ENCODE measurements at places on chromosomes 2 and 18.

GRCh38 chr18:42028247-42028832 lies 73.3 kb downstream of the PIK3C3 start:
- DNase-seq, result peak; percentile 43

- DNase-seq, result no peak
Measured at GRCh38 chr2:182818925-182819324, 47.5 kb downstream of the FRZB start.

DNA sequence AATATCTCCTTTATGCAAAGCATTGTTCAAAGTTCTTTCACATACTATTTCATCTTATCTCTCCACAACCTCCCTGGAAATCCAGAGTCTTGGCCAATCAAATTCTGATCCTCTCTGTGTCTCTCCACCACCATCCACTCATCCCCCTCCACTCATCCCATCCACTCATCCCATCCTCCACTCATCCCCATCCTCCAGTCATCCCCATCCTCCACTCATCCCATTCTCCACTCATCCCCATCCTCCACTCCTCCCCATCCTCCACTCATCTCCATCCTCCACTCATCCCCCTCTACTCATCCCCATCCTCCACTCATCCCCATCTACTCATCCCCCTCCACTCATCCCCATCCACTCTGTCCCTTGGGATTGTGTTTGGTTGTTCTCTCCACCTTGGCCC lies 101.1 kb downstream of the BCL2 start:
- DNase-seq, result no peak

DNA sequence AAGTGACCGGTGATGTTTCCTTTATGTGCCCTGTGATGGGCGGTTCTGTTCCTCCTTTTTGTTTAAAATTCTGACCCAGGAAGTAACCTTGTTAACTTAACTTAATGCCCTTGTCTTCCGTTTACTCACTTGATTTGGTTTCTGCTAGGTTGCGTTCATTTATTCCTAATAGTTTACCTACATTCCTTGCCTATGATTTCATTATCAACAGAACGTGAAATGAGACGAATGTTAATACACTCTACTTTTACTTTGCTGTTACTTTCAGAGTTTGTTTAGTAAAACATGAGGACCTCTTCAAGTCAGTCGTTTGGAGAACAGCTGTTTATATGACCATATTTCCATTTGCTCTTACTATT lies 638 bp downstream of the CEP192 start:
- peak; percentile 61 for DNase-seq

GRCh38 chr18:61549416-61549815 lies 216.2 kb downstream of the CDH20 start:
- DNase-seq, result no peak

- DNase-seq, result peak; percentile 4
Measured at GRCh38 chr2:148909114-148909513, 34.1 kb downstream of the KIF5C start.

GRCh38 chr2:54176577-54176976 lies 61.2 kb downstream of the ACYP2 start:
- peak; percentile 9 for DNase-seq

GRCh38 chr2:19811186-19811585 lies 90.6 kb downstream of the TTC32 start:
- no peak for DNase-seq

DNA sequence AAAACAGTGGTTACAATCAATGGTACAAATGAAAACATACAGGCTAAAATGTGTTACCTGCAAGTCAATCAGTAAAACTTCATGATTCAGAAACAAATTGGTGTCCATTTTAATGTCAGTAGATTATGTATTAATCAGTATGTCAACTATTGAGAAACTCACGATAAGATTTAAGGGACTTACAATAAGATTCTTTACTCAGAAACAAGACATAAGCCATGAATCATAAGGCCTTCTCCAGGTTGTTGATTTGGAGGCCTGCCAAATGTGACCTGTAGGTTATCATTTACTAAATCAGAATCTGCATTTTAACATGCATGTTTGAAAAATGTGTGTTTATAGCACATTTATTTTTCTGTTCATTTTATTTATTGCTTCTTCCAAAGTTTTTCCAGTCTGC lies 623.1 kb downstream of the CCDC85A start:
- DNase-seq, result no peak

GRCh38 chr2:26020231-26020640 lies 13.6 kb upstream of the RAB10 start:
- DNase-seq, result no peak

- DNase-seq, result no peak
Measured at GRCh38 chr2:235024931-235025773, 73.3 kb downstream of the SH3BP4 start.

GRCh38 chr2:137172162-137172561 lies 406.8 kb downstream of the THSD7B start:
- peak; percentile 97 for DNase-seq

DNA sequence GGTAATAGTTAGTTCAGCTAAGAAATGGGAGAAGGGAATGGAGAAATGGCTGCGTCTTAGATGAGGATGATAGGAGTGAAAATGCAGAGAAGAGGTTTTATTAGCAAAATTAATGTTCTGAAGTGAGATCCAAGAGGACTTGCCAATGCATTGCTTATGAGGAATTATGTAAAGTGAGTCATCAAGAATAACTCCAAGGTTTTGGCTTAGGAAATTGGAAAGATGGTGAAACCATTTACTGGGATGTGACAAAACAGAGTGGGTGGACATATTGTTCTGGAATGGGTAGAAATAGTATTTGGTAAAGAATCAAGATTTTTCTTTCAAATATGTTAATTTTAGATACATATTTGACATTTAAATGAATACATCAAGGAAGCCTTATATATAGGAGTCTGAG lies 306.6 kb upstream of the CYRIA start:
- DNase-seq, result no peak

DNA sequence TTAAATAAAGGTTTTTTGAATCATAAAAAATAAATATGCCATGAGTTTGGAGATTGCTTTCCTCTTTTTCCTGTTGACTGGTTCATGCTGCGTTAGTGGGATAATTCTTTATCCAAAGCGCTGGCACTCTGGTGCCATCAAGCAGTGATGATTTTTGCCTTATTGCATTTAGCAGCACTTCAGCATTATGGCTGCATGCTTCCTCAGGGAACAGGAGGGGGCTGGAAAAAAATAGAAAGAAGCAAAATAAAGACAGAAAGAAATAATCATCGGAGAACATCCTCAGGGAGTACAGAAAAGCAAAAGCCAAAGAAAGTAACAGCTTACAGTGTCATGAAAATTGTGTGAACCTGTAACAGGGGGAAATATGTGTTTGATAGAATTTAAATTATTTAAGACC lies 1408.2 kb upstream of the PIK3C3 start:
- no peak for DNase-seq

- peak; percentile 77 for DNase-seq
Measured at GRCh38 chr18:8607776-8608742, 1.2 kb upstream of the RAB12 start.

DNA sequence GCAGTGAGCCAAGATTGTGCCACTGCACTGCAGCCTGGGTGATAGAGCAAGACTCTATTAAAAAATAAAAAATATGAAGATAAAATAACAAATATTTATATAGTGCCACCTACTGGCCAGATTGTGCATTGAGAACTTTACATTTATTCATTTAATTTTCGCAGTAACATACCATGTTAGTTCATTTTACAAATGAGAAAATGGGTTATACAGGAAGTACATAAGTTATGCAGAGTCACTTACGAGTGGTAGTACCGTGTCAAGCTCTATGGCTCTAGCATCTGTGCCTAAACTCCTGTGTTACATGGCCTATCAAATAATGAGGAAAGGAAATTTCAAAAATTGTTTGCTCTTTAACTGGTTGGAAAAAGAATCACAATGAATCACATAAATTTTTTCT lies 27.9 kb downstream of the RIF1 start:
- peak; percentile 12 for DNase-seq

GRCh38 chr2:84846741-84847142 lies 34.1 kb downstream of the TRABD2A start:
- no peak for DNase-seq

- DNase-seq, result no peak
Measured at GRCh38 chr2:42085706-42086487, 38.1 kb downstream of the PKDCC start.

- no peak for DNase-seq
Measured at GRCh38 chr2:127707890-127708648, 6.8 kb downstream of the SFT2D3 start.

DNA sequence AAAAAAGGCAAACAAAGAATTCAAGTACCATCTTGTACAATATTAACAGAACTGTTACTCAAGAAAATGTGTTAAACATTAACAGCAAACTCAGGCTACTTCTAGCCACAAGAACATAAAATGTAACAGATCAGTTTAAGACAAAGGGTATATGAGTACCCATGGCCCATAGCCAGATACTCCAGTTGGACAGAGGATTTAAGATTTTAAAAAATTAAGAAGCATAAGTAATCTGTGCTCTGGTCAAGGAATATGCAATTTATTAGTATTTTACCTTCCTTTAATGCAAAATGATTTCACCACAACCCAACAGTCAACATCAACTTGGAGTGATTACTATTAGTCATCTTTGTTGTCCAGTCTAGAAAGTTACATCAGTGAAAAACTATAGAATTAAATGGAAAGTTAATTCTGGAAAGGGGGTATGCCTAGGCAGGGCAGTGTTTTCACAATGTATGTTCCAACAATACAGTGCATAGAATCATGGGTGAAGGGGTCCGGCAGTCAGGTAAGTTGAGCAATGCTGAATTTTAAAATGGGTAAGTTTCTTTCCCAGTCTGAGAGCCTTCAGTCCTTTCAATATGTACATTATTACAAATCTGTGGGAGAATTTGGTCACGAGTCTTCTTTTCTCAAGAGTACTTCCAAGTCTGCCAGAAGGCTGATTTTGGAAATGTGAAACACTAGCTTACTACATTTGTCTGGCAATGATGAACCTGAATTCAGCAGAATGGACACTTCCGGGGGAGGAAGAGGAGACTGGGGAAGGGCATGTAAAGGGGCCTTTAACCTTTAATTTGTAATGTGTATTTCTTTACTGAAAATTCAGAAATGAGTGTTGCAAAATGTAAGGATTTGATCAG lies 34.5 kb downstream of the SFT2D3 start:
- peak; percentile 99 for DNase-seq

GRCh38 chr18:55317864-55318263 lies 270.1 kb downstream of the TCF4 start:
- no peak for DNase-seq

GRCh38 chr2:191250986-191251385 lies 5.8 kb downstream of the MYO1B start:
- no peak for DNase-seq

DNA sequence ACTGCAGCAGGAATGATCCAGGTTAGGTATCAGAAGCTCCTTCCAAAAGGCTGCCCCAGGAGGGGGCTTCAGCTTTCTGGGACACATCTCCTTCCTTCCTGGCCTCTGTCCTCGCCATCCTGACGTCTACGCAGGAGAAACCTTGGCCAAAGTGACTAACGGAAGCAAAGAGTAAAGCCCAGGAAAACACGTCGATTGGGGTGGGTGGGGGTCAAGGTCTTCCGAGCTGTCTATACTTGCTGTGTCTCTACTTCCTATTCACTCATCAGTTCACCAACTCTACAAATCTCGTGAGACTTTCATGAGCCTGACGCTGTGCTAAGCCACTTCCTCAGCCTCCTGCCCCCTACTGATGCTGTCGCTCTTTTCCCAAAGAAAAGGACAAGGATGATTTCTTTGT lies 212.6 kb downstream of the TNS1 start:
- no peak for DNase-seq

DNA sequence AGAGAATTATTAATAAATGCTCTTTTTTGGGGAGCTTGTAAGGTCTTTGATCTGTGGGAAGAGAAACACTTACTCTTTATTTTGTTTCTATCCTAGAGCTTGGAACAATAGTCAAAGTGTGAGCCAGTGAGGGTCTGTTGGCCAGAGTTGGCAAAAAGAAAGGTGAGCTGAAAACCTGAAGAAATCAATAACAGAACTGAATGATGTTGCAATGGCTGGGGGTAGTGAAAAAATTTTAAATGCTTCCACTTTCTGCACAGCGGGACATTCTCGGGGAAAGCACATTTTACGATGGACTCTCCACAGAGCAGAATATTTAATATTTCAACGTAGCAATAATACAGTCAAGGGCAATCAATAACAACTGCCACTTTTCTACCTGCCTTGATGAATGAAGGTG lies 78.9 kb downstream of the SKA1 start:
- DNase-seq, result no peak

DNA sequence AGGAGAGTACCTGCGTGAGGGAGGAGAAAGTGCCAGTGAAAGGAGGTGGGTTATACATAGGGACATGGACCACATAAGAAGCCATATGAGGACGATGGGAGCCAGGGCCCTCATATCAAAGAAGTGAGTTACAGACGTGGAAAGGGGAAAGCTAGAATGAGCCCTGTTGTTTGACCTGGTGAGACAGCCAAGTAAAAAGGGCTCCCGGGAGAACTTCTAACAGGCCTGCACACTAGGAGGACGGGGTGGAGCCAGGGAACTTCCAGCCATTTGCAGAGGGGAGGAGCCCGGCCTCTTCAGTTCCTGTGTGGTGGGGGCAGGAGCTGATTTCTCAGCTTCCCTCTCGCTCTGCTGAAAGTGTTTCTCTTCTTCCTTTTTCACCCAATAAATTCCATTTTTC lies 84.1 kb upstream of the SLC66A3 start:
- DNase-seq, result no peak

DNA sequence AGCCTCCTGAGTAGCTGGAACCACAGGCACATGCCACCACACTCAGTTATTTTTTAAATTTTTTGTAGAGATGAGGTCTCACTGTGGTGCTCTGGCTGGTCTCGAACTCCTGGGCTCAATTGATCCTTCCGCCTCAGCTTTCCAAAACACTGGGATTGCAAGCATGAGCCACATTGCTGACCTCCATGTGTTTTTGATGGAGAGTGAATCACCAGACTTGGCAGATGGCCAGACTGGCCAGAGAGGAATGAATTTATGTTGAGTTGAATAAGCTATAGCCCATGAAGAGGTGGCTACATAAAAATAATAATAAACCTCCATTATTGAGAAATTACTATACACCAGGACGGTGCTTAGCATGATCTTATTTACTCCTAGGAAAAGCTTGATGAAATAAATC lies 91.5 kb downstream of the MREG start:
- peak; percentile 87 for DNase-seq

- no peak for DNase-seq
Measured at GRCh38 chr18:79952996-79953559, 1.6 kb upstream of the SLC66A2 start.

GRCh38 chr2:130300258-130300969 lies 42.3 kb upstream of the IMP4 start:
- DNase-seq, result no peak

DNA sequence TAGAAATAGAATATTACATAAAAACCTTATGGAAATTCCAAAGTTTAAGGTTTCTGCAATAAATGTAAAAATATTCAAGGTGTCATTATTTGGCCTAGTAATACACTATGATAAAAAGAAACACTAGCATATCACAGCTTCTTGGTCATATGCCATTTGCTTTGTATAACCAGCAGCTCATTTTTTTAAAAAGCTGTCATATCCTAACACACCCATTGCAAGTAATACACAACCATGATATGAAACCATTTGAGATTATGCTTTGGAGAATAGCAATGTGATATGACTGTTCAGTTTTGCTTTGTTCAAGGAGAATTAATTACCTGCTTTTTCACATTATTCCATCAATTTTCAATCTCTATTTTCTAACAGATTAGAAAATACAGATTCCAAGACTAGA lies 149.0 kb downstream of the IKZF2 start:
- no peak for DNase-seq

GRCh38 chr2:6864923-6865345 lies 773 bp downstream of the CMPK2 start:
- no peak for DNase-seq
